Ecto neural progenitor cell (in vitro differentiated cells): ENCODE measurements at places on chromosomes 1 and 21.

DNA sequence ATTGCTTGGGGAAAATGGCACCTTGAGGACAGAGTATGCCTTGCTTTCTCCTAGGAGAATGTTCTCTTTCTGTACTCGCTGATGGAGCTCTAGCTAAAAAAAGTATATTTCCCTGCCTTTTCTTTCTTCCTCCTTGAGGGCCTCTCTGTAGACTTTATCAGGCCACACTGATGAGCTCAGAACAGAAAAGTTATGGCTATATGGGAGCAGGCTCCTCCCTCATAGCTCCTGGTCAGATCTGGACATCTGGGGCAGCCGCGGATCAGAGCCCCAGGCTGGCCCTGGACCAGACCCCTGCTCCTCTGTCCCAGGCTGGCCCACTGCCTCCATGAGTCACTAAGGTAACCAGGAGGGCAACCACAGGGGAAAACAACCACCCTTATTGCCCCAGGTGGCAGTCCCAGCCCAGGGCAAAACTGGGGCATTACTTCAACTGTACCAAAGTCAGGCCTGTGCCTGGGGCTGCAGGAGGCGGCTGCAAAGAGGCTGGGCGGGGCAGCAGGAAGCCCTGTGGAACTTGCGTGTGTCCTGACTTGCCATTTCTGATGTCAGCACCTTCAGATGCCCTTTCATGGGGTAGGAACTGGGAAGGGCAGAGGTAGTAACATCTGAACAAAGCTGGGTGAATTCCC is 26.3 kb upstream of the ZNF648 start:
- no peak for DNase-seq

GRCh38 chr1:21295002-21295401 is 4.7 kb upstream of the ECE1 start:
- no peak for DNase-seq

DNA sequence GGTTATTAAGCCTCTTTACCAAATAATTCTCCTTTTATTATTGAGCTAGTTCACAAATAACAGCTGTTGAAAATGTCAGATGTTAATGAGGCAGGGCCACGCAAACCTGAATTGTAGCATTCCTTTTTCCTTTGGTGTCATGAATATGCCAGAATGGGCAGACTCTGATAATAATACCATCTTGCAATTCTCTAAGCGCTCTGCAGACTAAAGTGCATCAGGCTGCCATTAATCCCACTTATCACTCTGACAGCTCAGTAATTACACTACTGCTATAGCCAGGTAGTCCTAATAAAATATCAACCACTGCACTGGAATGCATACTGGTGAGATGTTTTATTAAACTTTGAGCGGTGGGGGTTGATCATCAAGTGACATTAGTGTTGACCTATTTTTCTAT is 177.7 kb downstream of the DPYD start:
- DNase-seq, result no peak

- DNase-seq, result no peak
Measured at GRCh38 chr1:57467830-57468229, 44.0 kb upstream of the DAB1 start.

- no peak for DNase-seq
Measured at GRCh38 chr1:182235952-182236650, 155.5 kb downstream of the GLUL start.
